ENCODE measurements at places on chromosomes 16 and 17. TPM values are rescaled to one million over a fixed set of nuclear protein-coding genes. Genes with fewer than 3 reads are reported as not detected.

DNA sequence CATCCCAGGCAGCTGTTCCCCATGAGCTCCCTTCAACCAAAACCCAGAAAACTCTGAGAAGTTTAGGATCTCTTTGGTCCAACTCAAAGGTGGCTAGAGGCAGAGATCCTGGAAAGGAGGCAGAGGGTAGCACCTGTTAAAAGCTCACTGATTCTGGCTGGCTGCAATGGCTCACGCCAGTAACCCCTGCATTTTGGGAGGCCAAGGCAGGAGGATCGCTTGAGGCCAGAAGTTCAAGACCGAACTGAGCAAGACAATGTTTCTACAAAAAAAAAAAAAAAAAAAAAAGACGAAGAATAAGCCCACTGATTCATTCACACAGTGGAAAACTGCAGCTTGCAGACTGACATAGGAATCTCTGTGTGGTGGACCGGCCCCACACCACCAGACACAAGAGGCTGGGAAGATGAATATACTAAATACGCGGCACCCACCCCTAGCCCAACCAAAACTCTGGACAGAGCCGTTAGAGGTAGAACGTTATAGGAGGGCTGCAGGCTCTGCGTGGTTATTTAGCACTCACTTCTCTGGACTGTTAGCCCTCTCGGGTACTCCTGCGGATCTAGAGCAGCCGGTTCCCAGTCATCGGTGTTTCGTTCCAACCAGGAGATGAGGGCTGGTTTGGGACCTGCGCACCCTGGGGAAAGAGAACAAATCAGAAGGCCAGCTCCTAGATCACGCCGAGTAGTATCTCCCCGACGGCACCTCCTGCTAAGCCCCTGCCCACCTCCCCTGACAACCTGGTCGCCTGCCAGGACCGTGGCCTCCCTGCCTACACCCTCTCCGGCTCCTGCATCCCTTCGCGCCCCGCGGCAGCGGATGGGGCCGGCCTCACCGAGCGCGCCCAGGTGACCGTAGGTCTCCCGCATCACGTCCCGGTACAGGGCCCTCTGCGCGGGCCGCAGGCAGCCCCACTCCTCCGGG lies 925 bp downstream of the ZNF689 start:
- DNase-seq, result peak; percentile 56

- no peak for DNase-seq
Measured at GRCh38 chr17:13222975-13223374, 205.1 kb upstream of the ELAC2 start.

DNA sequence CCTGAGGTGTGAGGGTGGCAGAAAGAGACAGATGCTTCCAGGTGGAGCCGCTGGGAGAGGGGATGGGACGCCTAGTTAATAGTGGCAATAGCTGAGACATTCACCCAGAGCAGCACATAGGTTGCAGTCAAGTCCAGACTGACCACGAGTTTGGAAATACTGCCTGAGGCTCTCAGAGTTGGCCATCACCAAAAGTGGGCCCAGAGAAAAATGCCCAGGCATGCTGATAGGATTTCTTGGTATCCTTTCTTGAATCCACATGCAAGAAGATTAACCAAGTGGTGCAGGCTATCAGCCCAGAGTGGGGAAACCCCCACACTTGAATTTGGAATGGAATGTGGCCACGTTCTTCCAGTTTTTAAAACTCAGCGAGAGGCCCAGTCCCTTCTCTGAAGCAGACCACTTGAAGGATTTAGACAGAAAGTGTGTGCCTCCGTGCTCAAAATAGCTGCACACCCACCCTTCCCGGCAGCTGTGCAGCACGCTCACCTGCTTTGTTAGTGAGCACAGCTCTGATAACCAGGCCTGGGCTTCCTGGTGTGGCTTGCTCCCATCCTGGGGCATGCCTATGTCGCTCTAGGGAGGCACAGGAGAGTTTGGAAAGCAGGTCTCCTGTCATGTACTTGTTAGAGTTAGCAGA lies 35.7 kb downstream of the PLD6 start:
- DNase-seq, result no peak

GRCh38 chr17:7176107-7176840 lies 2.9 kb downstream of the ASGR1 start:
- no peak for DNase-seq

DNA sequence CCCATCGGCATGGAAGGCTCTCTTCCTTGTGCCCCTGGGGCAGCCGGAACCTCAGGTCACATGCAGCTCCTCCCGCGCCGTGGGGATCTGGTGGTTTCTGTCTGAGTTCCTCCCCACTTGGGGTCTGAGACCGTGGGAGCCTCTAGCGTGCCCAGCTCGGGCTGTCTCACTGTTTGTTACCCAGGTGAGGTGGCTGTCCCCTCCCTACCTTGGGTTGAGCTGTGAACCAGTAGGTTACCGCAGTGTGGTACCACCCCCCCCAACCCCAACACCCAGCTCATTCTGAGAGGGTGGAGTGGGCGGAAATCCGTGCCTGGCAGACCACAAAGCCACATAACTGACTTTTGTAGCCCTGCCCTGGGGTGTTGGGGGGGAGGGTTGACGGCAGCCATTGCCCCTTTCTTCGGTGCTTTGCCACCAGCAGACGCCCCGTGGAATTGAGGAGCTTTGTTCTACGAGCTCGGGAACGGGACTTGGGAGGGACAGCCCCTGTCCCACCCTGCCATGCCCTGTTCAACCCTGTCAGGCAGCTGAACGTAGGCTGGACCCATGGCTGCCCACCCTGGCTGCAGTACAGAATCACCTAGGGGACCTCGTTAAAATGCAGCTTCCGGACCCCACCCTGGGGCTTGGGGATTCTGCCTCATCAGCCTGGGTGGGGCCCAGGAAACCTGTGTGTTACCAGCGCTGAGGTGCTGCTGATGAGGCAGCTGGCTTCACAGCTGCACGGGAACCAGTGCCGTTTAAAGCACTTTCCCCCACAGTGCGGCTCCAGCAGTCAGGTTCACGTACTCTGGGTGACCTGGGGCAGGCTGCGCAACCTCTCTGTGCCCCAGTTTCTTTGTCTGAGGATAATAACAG lies 18.5 kb downstream of the RAP1GAP2 start:
- DNase-seq, result peak; percentile 78

DNA sequence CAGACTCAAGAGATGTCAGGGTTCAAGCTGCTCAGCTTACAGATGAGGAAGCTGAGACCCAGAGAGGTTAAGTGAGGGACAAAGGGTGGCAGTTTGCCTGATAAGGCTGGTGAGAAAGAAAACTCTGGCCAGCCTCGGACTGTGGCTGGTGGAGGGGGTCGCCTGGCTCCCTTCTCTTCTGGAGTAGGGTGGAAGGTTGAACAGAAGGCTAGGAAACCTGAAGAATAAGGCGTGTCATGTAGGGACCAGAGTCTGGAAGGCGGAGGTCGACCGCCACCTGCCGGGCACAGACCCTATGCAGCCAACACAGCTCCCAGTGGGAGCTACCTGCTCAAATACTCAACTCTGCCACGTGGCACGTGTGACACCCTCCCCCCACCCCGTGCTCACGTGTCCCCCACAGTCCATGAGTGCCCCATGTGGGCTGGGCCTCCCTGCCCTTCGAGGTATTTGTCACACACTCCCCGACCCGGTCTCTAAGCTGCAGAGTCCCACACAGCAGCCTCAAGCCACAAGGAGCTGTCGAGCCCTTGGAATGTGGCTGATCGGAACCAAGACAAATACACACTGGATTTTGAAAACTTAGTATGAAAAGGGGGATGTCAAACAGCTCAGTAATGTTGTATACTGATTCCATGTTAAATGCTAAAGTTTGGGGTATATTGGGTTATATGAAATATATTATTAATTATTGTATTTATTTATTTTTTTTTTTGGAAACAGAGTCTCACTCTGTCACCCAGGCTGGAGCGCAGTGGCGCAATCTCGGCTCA lies 11.8 kb downstream of the HID1 start:
- DNase-seq, result peak; percentile 61

Gene UBN1
- total RNA-seq, result 30.7 TPM

Gene FBXO39
- not detected for total RNA-seq

Gene BRIP1
- 17.0 TPM for total RNA-seq

Gene DNAH2
- 0.14 TPM for total RNA-seq

DNA sequence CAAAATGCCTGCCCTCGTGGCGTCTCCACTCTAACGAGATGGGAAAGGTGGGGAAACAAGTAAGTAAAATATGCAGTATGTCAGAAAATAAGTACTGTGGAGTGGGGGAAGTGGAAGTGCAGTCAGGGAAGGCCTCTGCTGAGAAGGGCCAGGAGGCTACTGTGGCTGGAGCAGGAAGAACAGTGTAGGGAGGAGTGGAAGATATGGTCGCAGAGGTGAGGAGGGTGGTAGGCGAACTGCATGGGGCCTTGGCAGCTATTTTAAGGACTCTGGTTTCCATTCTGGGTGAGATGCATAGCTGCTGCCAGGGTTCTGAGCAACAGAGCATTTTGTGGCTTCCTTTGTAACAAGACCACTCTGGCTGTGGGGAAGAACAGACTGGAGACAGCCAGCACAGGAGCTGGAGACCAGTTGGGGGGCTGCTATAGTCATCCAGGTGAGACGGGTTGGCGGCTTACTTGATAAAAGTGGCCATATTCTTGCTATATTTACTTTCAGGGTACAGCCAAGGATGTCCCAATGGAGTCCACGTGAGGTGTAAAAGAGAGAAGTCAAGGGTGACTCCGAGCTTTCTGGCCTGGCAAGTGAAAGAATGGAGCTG lies 42.6 kb downstream of the CYTH1 start:
- DNase-seq, result no peak

DNA sequence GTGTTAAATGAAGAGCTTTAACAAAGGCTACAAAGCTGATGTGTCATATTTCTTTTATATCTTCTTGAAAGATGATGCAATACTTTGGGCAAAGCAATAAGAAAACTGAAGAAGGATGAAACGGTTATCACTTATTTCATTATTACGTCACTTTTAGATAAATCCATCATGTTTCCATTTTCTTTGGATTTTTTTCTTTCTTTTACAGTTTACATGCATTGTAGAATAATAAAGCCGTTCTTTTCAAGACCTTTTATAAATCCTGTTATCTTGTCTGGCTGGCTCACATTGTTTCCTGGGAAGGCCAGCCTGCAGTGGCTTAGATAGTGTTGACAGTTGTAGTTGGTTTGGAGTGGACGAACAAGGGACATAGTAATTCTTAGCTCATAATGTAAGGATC lies 28.9 kb downstream of the TANC2 start:
- DNase-seq, result no peak

DNA sequence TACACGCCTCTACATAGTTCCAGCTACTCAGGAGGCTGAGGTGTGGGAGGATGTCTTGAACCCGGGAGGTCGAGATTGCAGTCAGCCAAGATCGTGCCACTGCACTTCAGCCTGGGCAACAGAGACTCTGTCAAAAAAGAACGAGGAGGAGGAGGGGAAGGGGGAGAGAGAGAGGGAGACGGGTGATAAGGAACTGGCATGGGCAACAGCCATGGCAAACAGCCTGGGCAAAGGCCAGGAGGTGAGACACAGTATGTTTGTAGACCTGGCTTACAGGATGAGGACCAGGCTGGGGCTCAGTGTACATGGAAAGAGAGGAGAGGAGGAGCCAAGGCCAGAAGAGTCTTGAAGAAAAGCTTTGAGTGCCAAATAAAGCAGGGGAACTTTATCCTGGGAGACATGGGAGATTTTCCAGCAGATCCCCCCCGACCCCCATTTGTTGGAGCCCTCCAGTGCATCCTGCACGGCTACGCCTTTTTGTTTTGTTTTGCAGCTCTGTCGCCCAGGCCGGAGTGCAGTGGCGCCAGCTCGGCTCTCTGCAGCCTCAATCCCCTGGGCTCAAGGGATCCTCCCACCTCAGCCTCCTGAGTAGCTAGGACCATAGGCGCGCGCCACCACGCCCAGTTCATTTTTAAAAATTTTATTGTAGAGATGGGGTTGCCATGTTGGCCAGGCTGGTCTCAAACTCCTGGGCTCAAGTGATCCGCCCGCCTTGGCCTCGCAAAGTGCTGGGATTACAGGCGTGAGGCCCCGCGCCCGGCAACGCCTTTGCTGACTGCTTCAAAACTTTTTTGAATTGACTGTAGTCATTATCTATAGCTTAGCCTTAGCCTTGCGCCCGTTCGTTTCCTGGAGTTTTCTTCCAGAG lies 1.3 kb upstream of the ALKBH5 start:
- peak; percentile 6 for DNase-seq

Gene C17orf100
- 1.4 TPM for total RNA-seq

DNA sequence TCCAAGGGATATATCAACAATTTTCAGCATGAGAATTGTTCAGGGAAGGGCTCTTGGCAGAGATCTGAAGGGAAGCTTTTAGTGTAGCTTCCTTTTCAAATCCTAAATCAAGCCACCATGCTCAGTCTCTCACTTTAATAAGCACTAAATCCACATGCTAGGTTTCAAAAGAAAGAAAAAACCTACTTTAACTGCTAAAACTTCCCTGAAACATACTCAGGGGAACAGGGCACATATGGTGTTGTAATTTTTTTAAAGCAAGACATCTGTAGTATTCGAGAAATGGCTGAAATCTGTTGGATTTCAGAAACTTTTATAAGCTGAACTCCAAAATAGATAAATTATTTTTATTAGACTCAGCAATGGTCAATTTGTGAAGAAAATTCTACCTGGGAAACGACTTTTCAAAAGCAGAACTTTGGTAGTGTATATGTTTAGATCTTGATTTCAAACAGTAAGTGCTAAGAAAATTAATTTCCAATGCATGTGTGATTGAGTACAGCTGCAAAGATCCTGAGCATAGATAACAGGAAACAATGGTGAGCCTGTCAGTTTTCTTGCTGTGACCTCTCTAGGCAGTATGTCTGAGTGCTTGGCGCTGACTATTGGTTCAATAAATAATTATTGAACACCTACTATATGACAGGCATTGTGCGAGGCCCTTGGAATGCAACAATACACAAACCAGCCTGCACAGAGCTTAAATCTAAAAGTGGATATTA lies 804.5 kb upstream of the SOX9 start:
- DNase-seq, result no peak

GRCh38 chr17:77164483-77165091 lies 23.8 kb downstream of the SEC14L1 start:
- DNase-seq, result no peak

DNA sequence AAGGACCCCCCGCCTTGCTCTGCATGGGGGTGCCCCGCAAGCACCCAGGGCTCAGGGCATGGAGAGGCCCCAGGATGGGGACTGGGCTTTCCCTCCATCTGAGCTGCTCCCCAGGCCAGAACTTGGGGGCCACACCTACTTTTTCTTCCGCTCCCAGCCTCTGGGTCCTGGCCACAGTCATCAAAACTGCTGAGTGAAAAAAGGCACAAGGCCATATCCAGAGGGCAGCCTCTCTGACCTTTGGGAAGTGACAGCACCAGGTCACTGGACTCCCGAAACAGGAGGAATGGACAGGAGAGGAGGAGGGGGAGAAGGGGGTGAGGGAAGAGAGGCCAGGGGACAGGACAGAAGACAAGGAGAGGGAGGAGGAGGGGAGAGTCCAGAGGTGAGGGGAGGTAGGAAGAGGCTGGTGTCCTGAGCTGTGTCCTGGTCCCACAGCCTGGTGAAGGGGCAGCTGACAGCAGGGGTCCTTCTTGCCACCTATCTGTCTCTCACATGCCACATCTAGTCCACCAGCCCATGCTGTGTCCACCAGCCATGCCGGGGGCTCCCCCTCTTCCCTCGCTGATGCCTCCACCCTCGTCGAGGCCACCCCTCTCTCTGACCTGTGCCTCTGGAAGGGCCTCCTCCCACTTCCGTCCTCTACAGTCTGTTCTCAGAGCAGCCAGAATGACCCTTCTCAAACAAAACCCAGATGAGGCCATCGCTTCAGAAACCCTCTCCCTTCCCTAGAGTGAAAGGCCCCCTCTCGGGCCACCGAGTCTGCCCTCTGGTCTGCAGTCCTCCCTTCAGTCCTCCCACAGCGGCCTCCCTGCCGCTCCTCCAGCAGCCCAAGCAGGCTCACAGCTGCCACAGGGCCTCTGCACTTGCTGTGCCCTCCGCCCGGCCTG lies 73.9 kb upstream of the TOB1 start:
- no peak for DNase-seq

All from activated naive CD8-positive, alpha-beta T cell treated with anti-CD3 and anti-CD28 coated beads for 36 hours (primary cell).